ENCODE measurements at places on chromosomes 2 and 18. TPM values are rescaled to one million over a fixed set of nuclear protein-coding genes. Genes with fewer than 3 reads are reported as not detected.

Gene COL4A3
- 1.6 TPM for polyA plus RNA-seq

Gene RTP5
- polyA plus RNA-seq, result not detected

Gene HTRA2
- polyA plus RNA-seq, result 37.2 TPM

Gene CD226
- not detected for polyA plus RNA-seq

Gene RGPD3
- not detected for polyA plus RNA-seq

Gene C2orf66
- polyA plus RNA-seq, result not detected

Gene PAIP2B
- 2.6 TPM for polyA plus RNA-seq

Gene RHOB
- 103 TPM for polyA plus RNA-seq
